HCT116 (cell line): ENCODE measurements at places on chromosomes 5 and 9.

GRCh38 chr9:125513668-125514413 is 193.2 kb downstream of the MAPKAP1 start:
- DNase-seq, result no peak

DNA sequence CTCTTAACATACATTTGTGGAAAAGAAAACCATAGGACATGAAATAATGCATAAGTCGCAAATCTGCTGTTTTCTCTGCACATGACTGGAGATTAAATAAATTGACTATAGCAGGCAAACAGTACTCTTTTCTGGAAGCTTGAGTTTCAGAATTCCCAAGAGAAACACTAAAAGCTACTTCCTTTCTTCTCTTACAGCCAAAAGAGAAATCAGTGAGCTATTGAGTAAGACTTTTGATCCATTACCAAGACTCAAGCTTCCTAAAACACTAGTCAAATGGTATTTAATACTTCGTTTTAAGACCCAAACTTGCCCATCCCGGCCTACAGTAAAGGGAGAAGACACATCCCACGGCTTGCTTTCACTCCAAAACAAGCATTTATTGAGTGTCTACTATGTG is 335.8 kb upstream of the PUM3 start:
- no peak for DNase-seq

DNA sequence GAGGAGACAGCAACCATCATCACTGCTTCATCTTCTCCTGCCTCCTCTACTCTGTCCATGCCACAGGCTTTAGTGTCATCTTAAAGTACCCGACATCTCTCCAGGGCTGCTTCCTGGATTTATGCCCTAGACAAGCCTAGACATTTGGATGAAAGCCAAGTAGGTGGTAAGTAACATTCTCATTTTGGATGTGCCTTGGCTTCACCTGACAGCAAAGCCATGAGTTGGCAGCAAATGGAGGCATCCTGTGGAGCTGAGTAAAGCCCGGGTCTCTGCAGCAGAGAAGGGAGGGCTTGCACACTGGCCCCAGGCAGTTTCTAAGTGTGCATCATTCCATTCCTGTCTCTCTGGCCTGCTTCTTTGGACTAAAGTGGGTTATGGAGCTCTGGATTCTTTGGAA is 299.1 kb downstream of the DMAC1 start:
- DNase-seq, result no peak

- DNase-seq, result no peak
Measured at GRCh38 chr5:168578006-168578405, 1.2 kb downstream of the PANK3 start.

DNA sequence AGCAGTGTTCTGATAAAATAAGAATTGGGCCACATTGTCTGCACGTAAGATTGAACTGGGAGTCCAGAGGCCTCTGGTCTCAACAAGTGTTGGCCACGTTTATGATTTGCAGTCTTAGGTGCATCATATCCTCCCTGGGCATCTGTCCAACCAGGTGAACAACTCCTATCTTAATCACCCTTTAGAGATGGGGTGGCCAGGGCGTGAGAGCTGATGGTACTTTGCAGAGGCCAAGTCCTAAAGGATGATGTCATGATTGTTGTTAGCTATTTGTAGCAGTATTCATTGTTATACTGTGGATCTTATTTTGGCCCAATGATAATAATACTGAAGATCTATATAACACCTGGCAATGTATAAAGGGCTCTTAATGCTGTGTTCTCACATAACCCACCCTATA is 73.2 kb upstream of the RARS1 start:
- DNase-seq, result peak; percentile 58

- no peak for DNase-seq
Measured at GRCh38 chr5:178126556-178126955, 4.3 kb upstream of the RMND5B start.

DNA sequence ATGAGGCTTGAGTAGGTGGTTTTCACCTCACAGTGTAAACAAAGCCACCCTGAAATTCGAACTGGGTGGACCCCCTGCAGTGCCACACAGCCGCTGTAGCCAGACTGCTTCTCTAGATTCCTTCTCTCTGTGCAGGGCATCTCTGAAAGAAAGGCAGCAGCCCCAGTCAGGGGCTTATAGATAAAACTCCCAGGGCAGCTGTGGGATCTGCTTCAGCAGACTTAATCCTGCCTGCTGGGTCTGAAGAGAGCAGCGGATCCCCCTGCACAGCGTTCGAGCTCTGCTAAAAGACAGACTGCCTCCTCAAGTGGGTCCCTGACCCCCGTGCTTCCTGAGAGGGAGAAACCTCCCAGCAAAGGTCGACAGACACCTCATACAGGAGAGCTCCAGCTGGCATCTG is 71.4 kb downstream of the CARTPT start:
- DNase-seq, result no peak
